ENCODE measurements at places on chromosomes 5 and 9.

- no peak for DNase-seq
Observed at GRCh38 chr5:88885002-88885401, 2.0 kb upstream of the MEF2C start.

- DNase-seq, result no peak
Observed at GRCh38 chr5:77590347-77590746, 48.2 kb downstream of the OTP start.

- DNase-seq, result no peak
Observed at GRCh38 chr9:32434892-32435291, 50.4 kb downstream of the ACO1 start.

DNA sequence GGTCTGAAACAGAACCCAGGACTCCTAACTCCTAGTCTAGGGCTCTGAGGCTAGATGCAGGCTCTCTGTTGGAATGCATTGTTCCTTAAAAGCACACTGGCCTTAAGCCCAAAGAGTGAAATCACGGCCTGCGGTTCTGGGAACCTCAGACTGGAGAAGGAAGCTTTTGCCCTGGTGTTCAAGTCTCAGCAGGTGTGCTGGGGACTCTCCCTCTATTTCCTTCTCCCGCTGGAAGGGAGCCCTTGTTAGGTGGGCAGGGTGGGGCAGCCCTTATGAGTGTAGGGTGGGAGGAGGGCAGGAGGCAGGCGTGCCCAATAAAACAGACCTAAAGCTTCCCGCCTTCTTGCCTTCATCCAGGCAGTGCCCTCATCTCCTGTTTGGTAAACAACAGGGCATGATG, 1.8 kb upstream of the PPARGC1B start:
- DNase-seq, result no peak

- peak; percentile 48 for DNase-seq
Observed at GRCh38 chr5:133925866-133926488, 42.4 kb downstream of the C5orf15 start.

DNA sequence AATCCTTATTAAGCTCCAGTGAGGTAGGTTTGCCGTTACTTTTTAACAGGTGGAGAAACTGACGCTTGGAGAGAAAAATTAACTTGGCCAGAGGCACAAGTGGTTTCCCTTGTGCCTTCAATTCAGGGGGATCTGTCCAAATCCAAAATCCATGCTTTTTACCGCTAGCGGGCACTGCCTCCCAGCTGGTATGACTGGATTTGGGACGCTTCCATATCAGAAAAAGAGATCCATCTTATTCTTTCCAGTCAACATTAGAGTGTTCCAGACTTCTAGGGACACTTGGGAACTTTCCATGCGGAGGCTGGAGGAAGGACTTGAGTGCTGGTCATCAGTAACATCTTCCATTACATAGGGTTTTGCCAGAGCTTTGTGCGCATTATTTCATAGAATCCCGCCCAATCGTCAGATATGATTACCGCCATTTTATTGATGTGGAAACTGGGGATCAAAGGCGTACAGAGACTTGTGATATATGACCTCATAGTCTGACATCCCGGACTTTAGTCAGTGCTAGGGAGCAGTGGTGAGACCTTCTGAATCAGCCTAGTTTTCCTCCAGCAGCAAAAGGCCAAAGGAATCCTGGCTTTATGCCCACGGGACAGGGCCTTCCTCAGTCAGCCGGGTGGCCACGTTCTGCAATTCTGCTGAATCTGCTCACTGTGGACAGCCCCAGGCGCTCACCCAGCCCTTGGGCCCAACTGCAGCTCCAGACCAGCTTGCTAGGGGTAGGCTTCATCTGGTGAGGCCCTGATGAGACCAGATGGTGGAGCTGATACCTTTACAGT, 1.1 kb upstream of the GNPDA1 start:
- no peak for DNase-seq

DNA sequence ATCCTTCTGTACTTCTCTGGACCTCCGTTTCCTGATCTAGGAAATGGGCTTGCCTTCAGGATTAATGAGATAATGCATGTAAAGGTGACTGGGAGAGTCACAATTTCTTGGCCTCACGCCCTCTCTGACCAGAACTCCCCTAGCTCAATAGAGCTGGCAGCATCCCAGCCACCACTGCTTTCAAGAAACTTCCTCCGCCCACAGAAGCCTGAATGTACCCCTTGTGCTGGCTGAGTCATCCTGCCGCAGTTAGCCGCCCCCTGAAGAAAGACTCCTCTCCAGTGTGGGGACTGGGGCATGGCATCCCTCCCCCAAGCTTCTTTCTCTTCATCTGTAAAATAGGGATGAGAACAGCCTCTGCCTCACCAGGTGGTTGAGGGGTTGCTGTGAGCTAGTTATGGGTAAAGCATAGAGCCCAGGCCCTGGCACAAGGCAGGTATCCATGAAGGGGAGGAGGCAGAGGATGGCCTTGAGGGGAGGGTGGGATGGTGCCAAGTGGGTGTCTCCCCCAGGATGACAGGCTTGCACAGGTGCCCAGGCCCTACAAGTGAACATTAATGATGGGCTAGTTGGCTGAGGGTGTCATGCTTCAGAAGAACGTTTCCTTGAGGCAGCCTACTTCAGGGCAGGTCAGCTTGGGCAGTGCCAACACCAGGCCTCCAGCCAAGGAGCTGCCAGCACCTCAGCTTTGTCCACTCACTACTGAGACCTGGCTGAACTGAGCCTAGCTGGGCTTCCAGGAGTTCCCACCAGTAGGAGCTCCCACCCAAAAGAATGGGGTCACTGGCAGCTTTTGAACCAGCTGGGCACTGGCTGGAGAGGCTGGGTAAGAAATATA, 3.4 kb downstream of the PDLIM4 start:
- DNase-seq, result peak; percentile 45

DNA sequence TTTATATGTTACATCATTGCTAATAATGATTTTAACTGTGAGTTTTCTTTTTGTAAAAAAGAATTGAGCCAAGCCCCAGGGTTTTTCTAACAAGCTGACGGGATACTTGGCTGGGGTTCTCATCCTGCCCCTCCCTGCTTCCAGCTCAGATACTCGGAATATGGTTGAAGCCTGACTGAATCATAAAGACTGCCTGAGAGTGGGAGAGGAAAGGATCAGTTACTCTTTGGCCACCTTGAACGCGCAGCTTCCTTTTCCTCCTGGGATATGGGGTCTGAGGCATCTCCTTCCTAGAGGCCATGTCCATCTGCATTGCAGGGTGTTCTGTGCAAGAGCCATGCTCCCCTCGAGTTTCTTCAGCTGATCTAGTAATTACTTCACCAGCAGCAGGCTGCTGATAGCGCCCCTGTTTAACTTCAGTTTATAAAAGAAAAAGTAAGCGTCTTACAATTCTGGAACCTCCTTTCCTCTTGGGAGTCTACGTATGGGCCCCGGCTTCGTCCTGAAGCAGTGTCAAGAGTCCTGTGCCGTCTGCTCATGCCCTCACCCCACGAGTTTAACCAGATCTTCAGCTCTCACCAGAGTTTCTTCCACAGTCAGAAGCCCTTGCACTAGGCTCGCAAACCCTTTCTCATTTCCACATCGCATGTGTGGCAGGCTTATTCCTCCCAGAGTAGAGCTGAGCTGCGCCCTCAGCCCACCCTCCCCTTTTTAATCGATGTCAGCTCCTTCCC, 130.0 kb downstream of the MVB12B start:
- no peak for DNase-seq

GRCh38 chr5:142872795-142873194, 102.6 kb downstream of the ARHGAP26 start:
- peak; percentile 67 for DNase-seq

GRCh38 chr9:70020217-70020616, 23.4 kb upstream of the MAMDC2 start:
- DNase-seq, result no peak

DNA sequence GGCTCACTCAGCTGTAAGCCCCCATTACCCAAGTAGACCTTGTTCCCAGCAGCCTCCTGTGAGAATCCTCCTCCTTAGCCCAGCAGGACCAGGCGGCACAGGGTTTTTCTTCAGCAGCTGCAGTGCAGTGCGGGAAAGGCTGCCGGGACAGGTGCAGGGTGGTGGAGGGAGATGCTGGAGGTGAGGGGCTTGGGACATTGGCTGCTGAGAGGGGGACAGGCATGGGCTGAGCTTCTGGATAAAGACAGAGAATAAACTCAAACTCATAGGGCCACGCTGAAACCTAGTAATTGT, 174.7 kb downstream of the CACNA1B start:
- DNase-seq, result no peak

- DNase-seq, result no peak
Observed at GRCh38 chr9:77010527-77010926, 8.9 kb upstream of the FOXB2 start.

- DNase-seq, result peak; percentile 74
Observed at GRCh38 chr9:136694163-136694871, 7.1 kb upstream of the AGPAT2 start.

DNA sequence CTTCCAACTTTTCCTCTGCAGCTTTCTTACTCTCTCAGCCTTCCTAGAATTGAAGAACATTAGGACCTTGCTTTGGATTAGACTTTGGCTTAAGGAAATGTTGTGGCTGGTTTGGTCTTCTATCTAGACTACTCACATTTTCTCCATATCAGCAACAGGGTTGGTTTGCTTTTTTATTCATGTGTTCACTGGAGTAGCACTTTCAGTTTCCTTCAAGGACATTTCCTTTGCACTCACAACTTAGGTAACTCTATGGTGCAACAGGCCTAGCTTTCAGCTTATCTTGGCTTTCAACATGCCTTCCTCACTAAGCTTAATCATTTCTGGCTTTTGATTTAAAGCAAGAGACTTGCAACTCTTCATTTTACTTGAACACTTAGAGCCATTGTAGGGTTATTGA, 153.1 kb downstream of the CCDC192 start:
- DNase-seq, result no peak

DNA sequence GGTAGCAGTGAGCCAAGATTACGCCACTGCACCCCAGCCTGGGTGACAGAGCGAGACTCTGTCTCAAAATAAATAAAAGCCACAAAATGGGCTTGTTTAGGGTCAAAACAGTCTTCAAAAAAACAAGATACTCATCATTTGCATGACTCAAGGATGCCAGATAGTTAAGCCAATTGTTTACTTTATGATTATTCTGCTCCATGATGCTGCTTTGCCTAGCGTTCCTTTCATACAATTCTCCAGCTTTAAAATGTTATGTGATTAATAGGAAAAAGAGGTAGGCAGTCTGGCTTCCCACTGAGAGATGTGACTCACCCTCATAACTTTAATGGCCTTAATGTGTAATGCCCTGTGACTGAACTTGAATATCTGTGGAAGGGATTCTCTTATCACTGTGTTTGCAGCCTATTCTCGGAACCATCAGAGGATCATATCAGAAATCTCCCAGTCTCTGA, 364.6 kb upstream of the TRPC7 start:
- peak; percentile 51 for DNase-seq

- no peak for DNase-seq
Observed at GRCh38 chr9:16727452-16728136, 142.9 kb downstream of the BNC2 start.

DNA sequence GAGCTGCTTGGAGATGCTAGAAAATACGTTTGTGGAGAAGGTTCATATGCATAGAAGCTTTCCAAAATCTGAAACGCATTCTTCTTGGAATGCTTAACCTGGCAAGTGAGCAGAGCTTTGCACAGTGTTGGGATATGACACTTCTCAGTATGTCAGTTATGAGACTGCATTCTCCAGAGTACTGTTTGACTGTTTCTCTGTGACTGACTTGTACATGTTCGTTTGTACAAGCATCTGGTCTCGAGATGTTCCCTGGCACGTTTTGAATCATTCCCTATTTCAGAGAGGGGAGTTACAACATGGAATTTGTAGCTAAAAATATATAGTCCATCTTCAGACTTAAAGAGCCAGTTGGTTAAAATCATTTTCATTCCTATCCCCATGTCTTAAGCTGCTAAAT, 272.4 kb downstream of the ARRDC3 start:
- no peak for DNase-seq

DNA sequence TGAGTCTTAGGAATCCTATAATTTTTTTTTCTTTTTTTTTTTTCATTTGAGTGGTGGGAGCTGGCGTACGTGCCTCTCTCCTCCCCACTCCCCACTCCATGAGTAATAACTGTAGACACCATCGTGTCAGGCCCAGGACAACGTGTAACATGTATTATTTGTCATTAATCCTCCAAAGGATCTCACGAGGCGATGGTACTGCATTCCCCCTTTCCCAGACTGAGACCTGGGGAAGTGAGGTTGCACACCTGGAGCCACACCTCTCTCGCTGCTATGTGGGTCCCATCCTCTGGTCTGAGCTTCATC, 6.1 kb upstream of the IER5L start:
- no peak for DNase-seq

GRCh38 chr9:124810663-124811355, 33.9 kb downstream of the OLFML2A start:
- DNase-seq, result peak; percentile 90

DNA sequence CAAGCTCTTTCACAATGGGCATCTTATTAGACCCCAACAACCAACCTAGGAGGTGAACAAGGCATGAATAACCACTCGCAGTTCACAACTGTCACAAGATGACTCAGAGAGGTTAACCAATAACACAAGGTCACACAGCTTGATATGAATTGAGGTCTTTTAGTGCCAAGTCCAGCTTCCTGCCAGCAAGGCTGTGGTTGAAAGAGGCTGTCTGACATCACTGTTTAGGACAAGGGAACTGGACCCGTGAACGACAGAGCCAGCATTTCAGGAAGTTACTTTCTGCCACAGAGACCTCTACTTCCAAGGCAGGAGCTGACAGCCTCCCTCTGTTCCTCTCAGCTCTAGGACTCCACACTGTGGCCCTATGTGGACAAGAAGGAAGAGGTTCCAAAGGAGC, 53.4 kb upstream of the ALDH1B1 start:
- no peak for DNase-seq

DNA sequence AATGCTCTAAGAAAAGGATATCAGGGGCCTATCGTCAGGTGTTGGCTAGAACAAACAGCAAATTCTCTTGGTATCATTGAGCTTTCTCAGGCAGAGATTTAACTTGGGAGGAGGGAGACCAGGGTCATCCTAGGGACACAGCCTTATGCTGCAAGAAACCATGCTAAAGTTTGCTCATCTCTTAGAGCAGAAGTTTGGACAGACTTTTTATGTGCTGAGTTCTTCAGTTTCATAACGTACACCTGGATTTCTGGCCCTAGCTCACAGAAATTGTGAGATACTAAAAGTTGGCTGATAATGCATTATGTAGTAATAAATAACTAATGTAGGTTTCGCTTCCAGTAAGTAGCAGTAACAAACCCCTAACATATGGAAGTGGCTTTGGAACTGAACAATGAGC, 1359.8 kb upstream of the CDH9 start:
- DNase-seq, result no peak

DNA sequence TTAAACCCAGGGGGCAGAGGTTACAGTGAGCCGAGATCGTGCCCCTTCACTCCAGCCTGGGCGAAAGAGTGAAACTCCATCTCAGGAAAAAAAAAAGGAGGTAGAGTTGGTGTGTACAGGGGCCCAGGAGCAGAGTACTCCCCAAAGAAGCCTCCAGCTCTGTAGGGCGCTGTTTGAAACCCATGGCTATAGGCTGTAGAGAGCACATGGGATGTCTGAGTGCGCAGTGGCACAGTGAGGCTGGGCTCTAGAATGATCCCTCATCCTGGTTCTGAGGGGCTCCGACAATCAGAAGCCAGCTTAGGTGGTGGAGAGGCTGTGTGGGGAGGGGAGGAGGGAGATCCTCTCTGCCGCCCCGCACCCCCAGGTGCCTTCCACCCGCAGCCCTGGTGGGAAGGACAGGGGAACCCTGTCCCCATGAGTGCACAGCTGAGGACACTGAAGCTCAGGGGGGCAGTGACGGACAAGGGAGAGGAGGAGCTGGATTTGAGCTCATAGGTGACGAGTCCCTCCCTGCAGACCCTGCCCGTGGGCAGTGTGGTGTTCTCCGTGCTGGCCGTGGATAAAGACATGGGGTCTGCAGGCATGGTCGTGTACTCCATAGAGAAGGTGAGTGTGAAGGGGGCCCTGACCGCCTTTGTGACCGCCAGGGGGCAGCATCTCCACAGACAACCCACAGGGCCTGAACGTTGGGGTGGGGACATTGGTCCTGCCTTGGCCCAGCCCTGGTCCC, 24.6 kb downstream of the CDHR2 start:
- DNase-seq, result peak; percentile 77

All from HTR-8/SVneo (cell line).